HFFc6 (cell line): ENCODE measurements at places on chromosomes 12 and 14. TPM values are rescaled to one million over a fixed set of nuclear protein-coding genes. Genes with fewer than 3 reads are reported as not detected.
A peak's percentile ranks its signal among the peaks of the same experiment; 100 is the strongest.

- DNase-seq: peak; percentile 71
Measured at GRCh38 chr14:37230551-37231194, 32.9 kb downstream of the MIPOL1 start.

- DNase-seq: no peak
Measured at GRCh38 chr14:53875324-53875897, 81.2 kb downstream of the BMP4 start.

- DNase-seq: no peak
Measured at GRCh38 chr14:104893435-104894207, 28.6 kb downstream of the CEP170B start.

DNA sequence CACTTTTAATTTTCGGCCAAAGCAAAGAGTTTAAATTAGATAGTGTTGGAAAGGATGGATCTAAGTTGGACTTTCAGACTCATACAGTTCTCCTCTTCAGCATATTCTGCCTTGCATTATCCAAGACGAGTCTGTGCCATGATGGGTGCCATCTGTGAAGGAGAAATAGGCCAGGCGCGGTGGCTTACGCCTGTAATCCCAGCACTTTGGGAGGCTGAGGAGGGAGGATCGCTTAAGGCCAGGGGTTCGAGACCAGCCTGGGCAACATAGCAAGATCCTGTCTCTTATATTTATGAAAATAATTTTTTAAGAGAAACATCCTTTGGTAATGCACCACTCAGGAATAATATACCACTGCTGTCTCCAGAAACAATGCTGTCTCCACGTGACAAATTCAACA is 6.5 kb downstream of the AK7 start:
- no peak for DNase-seq

DNA sequence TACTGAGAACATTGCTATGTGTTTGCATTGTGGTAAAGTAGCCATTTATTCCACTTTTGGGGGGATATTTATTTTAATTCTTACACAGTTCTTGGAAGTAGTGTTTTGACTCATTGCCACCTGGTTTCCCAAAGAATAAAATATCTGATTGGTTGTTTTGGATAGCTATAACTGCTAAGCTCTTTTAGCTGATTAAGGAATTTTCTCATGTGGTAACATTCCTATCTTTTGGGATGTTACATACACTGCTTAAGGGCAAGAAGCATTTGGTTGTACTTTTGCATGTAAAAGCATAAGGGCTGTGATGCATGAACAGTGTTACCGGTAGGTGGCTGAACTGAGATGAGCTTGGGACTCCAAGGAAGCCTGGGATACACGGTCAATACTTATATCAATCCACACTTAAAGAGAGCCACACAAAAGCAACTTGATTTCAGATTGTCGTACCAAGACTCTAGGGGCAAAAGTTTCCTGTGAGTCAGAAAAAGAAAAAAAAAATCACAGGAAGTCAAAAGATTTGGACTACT is 71.4 kb upstream of the PRKD1 start:
- no peak for DNase-seq

GRCh38 chr14:81605660-81606059 is 72.0 kb upstream of the SEL1L start:
- DNase-seq: no peak

- DNase-seq: peak; percentile 87
Measured at GRCh38 chr12:25775968-25776367, 182.5 kb upstream of the RASSF8 start.

- no peak for DNase-seq
Measured at GRCh38 chr14:75913183-75913582, 68.6 kb downstream of the TGFB3 start.

DNA sequence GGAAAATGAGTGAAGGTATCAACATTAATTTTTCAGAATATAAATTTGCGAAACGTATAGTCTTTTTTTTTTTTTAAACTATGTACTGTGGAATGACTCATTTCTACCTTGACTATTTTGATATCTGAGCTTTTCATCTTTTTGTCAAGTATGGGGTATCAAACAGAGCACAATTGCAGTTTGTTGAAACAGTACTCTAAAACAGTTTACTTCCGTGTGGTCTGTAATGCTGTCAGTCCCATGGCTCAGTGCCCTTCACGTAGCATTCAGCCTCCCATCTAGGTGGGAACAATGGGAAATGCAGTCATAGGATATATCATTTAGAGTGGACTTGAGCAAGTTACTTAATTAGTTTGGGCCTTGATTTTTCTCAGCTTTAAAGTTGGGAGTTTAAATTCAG is 139.5 kb downstream of the ERC1 start:
- DNase-seq: no peak

DNA sequence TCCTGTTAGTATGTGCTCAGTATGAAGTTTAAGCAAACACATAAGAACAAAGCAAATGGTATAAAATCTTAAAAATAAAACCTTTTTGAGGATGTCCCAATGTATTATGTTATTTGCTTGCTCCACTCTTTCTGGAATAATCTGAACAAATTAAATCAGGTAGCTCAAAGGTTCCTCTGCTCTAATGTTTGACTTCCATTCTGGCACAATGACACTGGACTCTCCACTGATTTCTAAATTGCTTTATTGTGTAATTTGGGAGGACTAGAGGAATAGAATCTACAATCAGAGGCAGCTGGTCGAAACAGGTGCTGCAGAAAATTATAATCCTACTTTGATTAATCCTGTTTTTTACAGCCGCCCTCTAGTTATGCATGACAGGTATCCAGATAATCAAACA is 523.7 kb upstream of the FOXG1 start:
- no peak for DNase-seq

GRCh38 chr12:102347811-102348210 is 132.6 kb downstream of the IGF1 start:
- DNase-seq: no peak

- DNase-seq: no peak
Measured at GRCh38 chr12:1807087-1807860, 13.1 kb upstream of the LRTM2 start.

- no peak for DNase-seq
Measured at GRCh38 chr14:70652871-70653270, 11.2 kb downstream of the TTC9 start.

- no peak for DNase-seq
Measured at GRCh38 chr12:44296624-44297197, 460.8 kb downstream of the TMEM117 start.

DNA sequence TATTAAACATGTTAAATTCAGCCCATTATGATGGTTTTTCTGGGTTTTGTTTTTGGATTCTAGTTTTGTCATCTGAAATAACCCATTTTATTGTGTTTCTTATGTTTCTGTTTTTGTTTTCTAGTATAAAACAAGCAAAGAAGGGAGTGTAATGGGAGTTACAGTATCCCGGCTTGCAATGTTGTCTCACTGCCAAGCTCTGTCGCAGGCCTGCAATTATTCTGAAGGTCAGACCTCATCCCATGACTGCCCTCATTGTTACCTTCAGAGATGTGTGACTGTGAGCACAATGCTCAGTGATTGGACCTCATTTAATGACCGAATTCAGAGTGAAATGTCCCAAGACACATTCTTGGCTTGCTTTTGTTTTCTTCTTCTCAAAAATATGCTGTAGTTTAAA is 73.0 kb upstream of the ATF1 start:
- DNase-seq: no peak

Gene CLEC4D
- total RNA-seq: not detected in 3 replicates

Gene CRIP2
- 6.7 to 21.9 TPM (median 7.4 TPM) in 3 replicates for total RNA-seq

Gene RFLNA
- not detected in 3 replicates for total RNA-seq

Gene ENDOU
- not detected in 3 replicates for total RNA-seq

Gene TGFB3
- 3.8 to 10.0 TPM (median 4.7 TPM) in 3 replicates for total RNA-seq

Gene TAPBPL
- total RNA-seq: 4.9 to 8.2 TPM (median 5.5 TPM) in 3 replicates

Gene TEX52
- total RNA-seq: not detected in 3 replicates

Gene IQSEC3
- not detected in 3 replicates for total RNA-seq
